ENCODE measurements at places on chromosomes 16 and 17.
A peak's percentile ranks its signal among the peaks of the same experiment; 100 is the strongest.

GRCh38 chr17:68595986-68596385 is 5.2 kb downstream of the FAM20A start:
- no peak for DNase-seq

GRCh38 chr17:28038802-28039201 is 3.7 kb upstream of the NLK start:
- no peak for DNase-seq

DNA sequence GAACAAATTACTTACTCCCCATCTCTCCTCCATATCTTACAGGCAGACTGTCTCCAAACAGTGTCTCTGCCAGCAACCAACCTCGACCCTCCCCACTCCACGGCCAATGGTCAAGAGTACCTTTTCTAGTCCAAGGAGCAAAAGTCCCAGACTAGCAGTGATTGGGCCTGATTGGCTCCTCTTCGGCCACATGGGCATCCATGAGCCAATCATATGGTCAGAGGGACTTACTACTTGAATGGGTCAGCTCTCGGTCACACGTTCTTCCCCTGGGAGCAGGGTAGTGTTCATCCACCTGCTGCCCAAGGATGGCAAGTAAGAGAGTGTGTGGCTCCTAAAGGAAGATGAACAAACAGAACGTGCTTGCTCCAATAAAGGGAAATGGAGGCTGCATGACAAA is 84.6 kb downstream of the C16orf78 start:
- DNase-seq = no peak

DNA sequence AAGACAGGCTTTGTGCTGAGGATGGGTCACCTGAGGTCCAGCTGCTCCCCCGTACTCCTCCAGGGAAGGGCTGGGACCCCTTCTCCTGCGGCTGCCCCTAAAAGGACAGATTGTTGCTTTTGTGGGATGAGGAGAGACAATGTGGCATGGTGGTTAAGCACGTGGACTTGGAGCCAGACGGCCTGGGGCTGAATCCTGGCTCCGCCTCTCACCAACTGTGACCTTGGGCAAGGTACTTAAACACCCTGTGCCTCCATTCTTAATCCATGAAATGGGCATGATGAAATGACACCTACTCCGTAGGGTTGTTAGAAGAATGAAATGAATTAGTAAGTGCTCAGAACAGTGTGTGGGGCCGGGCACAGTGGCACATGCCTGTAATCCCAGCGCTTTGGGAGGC is 39.6 kb upstream of the PLCG2 start:
- no peak for DNase-seq

DNA sequence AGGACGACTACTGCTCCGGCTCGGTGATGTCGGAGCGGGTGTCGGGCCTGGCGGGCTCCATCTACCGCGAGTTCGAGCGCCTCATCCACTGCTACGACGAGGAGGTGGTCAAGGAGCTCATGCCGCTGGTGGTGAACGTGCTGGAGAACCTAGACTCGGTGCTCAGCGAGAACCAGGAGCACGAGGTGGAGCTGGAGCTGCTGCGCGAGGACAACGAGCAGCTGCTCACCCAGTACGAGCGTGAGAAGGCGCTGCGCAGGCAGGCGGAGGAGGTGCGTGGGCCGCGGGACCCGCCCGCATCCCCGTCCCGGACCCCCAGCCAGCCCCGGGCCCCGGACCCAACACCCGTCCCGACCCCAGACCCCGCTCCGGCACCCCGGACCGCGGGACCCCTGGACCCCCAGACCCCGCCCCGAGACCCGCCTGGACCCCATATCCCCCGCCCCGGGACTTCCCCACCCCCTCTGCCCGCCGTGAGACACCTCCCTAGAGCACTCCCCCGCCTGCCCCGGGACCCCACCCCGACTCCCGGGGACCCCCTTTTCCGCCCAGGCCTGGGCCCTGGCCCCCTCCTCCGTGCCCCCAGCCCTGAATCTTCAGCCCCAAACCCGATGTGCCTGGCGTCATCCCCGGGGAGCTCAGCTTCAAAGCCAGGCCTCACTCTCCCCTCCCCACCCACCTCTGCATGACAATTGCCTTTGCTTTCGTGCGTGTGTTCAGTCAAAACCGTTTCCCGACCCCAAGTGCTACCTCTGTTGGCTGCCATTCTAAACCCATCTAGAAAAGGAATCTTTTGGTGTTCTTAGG is 594 bp downstream of the MAPK8IP3 start:
- no peak for DNase-seq

DNA sequence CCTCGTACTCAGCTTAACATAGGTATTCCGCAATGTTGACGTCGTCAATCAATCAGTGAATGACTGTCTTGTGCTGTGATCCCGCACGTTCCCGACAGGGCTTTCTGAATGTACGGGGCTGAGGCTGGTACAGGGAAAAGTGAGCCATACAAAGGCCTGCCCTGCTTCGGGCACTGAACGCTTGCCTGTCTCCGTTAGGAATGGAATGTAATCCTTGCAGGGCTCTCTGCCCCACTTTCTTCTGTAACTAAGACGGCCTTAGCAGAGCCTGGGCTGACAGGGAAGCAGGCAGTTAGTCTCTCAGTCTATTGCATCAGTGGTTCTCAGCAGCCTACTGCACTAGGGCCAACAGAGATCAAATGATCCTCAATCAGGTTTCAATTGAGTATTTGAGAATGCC is 16.2 kb upstream of the MYH3 start:
- no peak for DNase-seq

GRCh38 chr16:88640498-88641247 is 2.3 kb downstream of the IL17C start:
- no peak for DNase-seq

- no peak for DNase-seq
These were observed 56.6 kb upstream of the NLK start for GRCh38 chr17:27985736-27986399.

DNA sequence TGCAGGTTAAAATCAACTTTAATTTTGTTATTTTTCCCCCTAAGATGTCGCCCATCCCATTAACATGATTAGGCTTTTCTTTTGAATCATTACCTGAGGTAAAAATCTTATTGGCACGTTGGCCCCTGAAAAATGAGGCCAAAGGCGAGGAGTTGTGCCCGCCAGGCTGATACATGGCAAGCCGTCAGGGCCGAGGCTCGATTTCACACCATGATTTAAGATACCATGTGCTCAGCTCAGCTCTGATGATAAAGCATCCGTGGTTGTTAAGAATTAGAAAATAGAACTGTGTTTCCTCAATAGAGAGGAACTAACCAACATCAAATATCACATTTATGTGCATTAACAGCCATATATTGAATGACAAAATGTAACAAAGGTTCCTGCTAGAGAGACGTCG is 972.9 kb upstream of the SOX9 start:
- DNase-seq = no peak

DNA sequence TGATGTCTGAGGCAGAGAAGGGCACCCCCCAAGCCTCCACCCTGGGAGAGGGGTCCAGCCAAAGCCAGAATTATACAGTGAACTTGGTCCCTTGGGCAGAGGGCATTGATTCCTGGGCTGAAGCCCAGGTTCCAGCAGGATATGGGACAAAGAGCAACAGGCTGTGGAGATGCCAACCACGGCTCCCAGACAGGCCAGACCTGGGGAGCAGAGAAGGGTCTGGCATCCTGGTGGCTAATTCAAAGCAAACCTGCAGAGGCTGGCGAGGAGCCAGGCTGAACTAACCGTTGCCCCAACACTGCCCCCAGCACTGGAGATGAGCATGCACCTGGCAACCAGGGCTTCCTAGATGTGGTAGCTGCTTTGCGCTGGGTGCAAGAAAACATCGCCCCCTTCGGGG is 3.0 kb downstream of the CES3 start:
- no peak for DNase-seq

- no peak for DNase-seq
These were observed 173.2 kb upstream of the FOXF1 start for GRCh38 chr16:86337138-86337537.

DNA sequence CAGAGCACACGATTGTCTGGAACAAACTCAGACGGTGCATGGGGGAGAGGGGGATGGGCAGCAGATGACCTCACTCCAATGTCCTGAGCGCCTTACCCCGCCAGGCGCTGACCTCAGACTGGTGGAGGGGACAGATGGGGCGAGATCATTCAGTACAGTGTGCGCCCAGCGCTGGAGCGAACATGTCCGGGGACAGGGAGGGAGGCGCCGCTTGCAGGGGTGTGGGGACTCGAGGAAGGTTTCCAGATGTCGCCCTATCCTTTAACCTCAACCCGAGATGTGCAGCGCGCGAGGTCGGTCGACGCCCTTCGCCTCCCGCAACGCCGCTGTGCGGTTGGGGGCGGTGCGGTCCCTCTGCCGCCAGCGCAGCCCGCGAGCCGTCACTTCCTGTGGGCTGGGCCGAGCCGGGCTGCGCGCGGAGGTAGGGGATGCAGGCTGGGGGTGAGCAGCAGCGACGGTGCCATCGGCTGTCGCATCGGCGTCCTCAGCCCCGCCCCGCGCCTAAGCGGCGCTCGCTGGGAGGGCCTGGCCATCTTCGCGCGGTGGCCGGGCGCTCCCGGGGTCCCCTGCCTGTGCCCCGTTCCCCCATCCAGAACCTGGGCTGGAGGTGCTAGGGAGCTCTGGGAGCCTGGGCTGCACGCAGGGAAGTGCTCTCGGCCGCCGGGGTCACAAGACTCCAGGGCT is 5.3 kb upstream of the CDR2L start:
- DNase-seq = peak; percentile 89
